KBM-7 (cell line): ENCODE measurements at places on chromosomes 4 and X.

GRCh38 chrX:1673337-1673736 lies 58.5 kb downstream of the ASMT start:
- DNase-seq: peak; percentile 90

DNA sequence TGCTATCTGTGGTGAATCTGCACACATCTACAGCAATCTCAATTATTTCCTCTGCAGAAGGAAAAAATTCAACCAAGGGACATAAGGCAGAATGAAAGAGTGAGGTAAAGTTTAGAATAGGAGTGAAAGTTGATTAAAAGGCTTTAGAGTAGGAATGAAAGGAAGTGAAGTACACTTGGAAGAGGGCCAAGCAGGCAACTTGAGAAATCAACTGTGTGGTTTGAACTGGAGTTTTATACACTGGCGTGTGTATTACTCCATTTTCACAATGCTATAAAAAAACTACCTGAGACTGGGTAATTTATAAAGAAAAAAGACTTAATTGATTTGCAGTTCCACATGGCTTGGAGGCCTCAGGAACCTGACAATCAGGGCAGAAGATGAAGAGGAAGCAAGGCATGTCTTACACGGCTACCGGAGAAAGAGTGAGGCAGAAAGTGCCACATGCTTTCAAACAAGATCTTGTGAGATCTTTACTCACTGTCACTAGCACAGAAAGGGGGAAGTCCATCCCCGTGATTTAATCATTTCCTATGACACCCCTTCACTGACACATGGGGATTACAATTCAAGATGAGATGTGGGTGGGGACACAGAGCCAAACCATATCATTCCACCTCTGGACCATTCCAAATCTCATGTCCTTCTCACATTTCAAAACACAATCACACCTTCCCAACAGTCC lies 234.8 kb downstream of the IL15 start:
- no peak for DNase-seq

DNA sequence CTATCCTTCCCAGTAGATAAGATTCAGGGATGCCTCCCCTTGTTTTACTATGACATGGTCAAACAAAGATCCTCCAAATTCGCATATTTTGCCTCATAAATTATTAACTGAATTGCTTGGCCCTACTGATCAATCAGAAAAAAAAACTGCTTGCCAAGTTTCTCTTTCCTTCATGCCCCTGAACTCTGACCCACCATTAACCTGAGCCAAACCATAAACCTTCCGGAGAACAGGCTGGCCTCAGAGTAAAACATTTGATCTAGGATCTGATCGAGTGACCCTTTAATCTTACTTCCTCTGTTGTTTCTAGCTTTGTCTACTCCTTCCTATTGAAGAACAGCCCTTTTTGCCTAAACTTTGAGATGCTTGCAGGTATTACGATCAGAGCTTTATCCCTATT lies 209.7 kb upstream of the FAM47A start:
- no peak for DNase-seq

DNA sequence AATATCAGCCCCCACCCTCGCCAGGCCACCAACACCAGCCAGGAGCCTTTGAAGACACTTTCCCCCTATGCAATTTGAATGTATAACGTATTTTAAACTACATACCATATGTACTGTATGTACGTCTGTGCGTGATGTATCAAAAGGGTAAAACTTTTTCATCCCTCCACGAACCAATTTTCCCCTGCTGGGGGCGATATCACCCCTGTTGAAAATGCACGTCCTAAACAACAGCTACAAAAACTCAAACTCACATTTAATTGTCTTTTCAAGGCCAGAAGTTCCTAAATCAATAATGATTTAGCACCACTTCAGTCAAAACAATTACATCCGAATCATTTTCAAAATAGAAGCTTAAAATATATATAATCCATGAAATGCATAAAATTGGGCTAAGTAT lies 1.4 kb downstream of the VEGFD start:
- peak; percentile 31 for DNase-seq

DNA sequence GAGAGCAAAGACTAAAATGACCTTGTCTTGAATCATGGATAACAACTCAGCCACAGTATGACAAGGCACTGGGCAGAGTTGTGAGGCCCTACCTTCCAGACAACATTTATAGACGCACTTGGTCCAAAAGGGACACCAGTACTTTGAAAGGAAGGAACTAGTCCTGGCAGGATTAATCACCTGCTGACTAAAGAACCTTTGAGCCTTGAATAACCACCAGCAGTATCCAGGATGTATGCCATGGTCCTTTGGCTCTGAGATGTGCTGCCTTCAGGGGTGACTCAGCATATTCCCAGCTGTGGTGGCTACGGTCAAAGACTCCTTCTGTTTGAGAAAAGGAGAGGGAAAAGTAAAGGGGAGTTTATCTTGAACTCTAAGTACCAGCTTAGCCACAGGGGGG lies 118.1 kb upstream of the PRR32 start:
- DNase-seq: no peak

DNA sequence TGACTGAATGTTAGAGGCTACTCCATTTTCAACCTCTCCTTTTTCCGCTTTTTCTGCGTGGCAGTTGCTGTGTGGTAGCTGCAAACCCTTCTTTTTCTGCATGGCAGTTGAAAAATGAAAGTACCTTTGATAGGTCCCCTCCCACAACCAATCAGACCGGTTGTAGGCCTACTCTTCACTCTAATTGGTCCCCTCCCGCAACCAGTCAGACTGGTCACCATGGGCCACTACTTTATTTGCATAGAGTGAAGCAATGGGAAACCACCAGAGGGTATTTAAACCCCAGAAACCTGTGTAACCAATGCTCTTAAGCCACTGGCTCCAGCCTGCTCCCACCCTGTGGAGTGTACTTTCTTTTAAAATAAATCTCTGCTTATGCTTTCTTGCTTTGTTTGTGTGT lies 877.8 kb downstream of the FAM133A start:
- no peak for DNase-seq

DNA sequence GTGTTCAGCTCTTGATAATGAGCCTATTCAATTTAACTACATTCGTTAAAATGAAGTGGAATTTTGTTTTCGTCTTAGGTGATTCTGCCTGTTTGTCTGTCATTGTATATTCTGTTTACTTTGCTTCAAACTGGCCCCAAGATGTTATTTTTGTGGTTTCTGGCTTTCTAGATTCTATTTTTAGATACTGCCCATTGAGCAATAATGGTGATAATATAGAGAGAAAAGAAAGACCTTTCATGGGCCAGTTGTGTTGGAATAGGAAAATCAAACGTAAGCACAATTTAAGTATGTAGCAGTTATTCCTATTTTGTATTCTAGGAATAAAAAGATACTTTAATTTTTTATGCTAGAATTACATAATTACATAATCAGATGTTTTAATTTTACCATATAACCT lies 4.0 kb downstream of the CDKN2AIP start:
- no peak for DNase-seq

DNA sequence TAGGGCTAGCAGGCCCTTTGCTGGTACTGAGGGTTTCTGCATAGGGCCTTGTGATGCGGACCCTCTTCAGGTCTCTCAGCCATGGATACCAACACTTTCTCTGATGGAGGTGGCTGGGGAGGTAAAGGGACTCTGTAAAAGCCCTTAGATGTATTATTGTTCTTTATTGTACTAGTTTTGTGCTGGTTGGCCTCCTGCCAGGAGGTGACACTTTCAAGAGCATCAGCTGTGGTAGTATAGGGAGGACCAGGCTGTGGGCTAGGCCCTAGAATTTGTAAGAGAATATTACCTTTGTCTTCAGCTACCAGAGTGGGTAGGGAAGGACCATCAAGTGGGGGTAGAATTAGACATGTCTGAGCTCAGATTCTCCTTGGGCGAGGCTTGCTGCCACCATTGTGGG lies 936.3 kb downstream of the CENPC start:
- no peak for DNase-seq

DNA sequence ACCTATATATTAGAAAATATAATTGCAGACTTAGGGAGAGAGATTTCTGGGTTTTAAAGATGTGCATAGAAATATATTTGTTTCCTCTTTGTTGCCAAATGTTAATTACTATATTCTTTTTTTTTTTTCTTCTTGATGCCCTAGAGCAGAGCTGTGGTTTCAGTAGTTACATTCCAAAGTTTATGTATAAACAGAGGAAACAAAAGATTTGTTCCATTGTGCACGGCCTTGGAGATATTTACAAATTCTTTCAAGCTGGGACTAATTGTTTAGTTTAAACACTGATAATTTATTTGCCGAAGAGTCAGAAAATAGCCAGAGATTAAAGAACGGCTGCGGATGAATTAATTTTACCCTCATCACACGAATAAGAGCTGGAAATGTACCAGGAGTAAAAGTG lies 85.1 kb downstream of the USP46 start:
- no peak for DNase-seq

DNA sequence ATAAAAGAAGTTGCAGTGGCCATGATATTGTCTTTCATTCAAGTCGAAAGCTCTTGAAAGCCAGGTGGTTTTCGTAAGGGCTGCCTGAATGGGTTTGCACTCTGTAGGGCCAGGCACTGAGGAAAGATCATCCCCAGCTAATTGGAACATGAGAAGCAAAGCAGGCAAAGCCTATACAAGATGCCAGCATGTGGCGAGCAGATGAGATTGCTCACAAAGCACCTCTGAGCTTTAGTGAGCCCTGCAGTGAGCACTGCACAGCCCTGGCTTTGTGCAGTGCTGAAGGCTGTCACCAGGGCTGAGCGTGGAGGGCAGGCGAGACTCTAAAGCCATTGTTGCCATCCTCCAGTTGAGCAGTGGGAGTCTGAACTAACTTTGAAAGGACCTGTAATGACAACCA lies 53.8 kb downstream of the HADH start:
- no peak for DNase-seq

- no peak for DNase-seq
These were observed 16.7 kb upstream of the AREG start for GRCh38 chr4:74428276-74428675.

DNA sequence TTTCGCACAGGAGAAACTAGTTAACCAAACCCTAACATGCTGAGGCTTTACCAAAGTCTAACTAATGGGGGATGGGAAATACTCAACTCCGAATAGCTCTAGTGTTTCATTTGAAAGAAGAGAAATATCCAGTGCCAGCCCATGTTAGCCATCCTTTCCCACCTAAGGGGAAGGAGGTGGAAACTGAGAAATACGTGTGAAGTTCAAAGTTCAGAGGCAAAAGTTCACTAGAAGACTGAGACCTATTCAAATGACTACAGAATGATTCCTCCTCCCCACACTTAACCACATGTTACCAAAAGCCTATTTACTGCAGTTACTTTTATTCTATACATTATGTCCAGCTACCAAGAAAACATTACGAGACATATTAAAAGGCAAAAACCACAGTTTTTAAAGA lies 106.3 kb downstream of the CENPC start:
- no peak for DNase-seq

GRCh38 chr4:41069257-41069656 lies 145.1 kb downstream of the APBB2 start:
- no peak for DNase-seq

DNA sequence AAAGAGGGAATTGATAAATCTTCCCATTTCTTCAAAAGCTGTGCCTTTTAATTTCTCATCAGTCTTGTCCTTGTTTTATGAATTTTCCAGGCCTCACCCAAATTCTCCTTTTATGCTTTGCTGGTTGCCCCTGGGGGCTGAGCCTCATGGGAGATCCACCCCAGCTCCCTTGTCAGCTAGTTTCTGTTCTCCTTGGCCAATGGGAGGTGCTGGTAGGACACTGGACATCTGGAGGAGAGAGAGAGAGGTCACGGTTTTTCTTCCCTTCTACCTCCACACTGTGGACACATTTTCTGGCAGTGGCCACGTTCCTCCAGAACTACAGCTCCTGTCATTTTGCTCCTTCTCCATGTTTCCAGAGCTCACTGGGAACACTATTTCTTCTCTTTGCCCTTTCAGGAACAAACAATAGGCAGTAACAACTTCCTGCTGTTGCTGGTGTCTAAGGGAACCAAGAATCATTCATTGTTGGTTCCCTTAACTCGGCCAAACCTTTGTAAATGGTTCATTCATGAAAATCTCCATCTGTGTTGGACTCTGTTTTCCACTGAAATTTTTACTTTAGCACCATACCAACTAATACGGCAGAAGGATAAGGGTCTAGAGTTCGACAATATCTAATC lies 334.5 kb downstream of the GPAT3 start:
- DNase-seq: no peak

DNA sequence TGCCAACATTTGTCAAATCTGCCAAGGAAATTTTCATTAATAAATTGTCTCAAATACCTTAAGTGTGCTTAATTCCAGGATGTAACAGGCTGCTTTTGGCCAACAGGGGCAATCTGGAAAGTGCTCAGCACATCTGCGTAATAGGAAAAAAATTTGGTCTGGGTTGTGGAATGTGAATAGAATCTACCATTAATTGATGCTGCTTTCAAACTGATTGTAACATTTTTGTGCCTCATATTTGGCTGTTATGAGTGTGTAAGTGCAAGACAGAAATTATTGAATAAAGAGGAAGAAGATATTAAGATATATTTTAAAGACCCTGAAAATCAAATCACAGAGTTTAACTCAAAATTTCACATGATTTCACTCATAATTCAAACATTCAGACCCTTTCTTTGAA lies 41.1 kb downstream of the REELD1 start:
- no peak for DNase-seq

GRCh38 chr4:20196476-20196875 lies 55.2 kb upstream of the SLIT2 start:
- no peak for DNase-seq

GRCh38 chrX:112935029-112935428 lies 94.4 kb upstream of the AMOT start:
- no peak for DNase-seq

DNA sequence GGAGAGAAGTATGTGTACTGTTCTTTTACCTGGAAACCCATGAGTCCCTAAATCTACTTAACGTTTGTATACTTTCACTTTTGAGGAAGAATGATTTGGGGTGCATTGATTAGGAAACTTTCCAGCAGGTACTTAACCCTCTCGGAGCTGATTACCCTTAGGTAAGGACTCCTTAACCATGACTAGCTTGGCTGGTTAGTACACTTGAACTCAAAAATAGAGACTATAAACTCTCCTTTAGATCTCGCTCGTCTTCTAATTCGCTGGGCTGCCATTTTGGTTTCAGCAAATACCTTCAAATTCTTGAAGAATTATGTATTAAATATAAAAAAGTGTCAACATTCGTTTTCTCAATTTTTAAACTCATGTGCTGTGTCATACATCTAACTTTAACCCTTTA lies 2.0 kb downstream of the USP9X start:
- peak; percentile 40 for DNase-seq

DNA sequence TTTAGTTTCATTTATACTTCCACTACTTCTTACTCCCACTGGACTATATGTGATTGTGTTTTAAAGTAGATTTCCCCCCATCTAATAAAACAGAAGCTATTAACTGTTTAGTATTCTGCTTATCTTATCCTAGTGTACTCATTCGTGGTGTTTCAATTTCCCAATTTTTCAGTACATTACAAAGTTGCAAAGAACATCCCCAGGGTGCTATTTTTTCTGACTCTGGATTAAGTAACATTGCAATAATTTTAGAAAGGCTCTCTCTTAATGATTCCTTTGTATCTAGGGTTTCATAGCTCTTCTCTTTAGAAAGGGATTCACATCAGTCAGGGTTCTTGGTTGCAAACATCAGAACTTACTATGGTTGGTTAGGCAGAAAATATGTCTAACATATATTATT lies 317.9 kb upstream of the DIPK2B start:
- DNase-seq: no peak
